Uterus (tissue), 4 donors: ENCODE measurements at places on chromosomes 4 and X. TPM values are rescaled to one million over a fixed set of nuclear protein-coding genes. Genes with fewer than 3 reads are reported as not detected.

Gene CTAG2
- not detected for total RNA-seq

Gene C1QTNF7
- 11.8 TPM for total RNA-seq

- no peak for DNase-seq
Measured at GRCh38 chrX:135433531-135434257, 11.9 kb downstream of the SMIM10L2A start.

Gene NHSL2
- total RNA-seq: 9.8 TPM

Gene KLF3
- total RNA-seq: 13.8 TPM

DNA sequence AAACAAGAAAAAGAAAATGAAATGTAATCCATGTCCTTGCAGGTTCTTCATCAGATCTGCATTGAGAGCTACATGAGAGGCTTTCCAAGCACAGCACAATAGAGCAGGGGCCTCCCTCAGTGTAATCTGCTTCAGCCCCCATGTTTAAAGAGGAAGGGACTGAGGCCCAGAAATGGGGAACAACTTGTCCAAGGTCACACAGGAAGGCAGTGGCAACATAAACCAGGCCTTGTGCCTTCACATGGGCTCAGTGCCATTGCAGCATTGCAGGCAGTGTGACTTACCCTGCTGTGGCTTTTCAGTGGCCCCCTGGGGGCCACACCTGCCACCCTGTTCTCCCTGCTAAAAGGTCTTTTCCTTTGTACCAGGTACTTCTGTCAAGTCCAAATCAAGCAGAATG lies 20.9 kb upstream of the CD99L2 start:
- DNase-seq: no peak

GRCh38 chr4:108943976-108944591 lies 181.2 kb upstream of the ETNPPL start:
- DNase-seq: no peak

Gene PNMA6F
- total RNA-seq: not detected

Gene ADAMTS3
- total RNA-seq: 4.2 TPM

DNA sequence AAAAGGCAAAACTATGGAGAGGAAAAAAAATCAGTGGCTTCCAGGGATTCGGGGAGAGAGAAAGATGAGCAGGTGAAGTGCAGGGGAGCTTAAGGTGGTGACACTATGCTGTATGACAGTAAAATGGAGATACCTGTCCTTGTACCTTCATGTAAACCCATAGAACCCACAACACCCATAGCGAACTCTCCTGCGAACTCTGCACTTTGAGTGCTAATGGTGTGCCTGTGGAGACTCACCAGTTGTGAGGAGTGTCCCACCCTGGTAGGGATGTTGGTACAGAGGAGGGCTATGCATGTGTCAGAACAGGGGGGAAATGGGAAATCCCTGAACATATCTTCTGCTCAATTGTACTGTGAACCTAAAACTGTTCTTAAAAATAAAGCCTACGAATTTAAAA lies 42.8 kb downstream of the HMX1 start:
- DNase-seq: no peak

GRCh38 chrX:49812177-49812576 lies 16.9 kb upstream of the PAGE4 start:
- DNase-seq: no peak

GRCh38 chrX:122094611-122095010 lies 1047.2 kb downstream of the GLUD2 start:
- no peak for DNase-seq
